Fibroblast of skin of scalp (primary cell): ENCODE measurements at places on chromosomes 5 and 9.

DNA sequence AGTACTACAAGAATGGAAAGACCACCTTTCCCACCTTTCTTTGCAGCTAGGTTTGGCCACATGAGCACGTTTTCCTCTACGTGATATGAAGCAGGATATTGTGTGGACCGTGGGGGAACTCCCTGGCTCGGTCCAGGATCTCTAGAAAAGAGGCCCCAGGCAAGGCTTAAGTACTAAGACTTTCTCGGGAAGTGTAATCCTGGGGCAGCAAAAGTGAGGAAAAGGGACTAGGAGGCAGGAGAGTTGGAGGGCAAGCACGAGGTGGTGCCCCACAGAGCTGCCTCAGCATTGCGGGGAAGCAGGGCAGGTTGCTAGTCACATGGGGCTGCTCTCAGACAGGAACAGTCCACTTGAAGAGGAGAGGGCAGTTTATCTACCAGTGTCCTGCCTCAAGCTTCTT is 235.1 kb downstream of the GADD45G start:
- no peak for DNase-seq

DNA sequence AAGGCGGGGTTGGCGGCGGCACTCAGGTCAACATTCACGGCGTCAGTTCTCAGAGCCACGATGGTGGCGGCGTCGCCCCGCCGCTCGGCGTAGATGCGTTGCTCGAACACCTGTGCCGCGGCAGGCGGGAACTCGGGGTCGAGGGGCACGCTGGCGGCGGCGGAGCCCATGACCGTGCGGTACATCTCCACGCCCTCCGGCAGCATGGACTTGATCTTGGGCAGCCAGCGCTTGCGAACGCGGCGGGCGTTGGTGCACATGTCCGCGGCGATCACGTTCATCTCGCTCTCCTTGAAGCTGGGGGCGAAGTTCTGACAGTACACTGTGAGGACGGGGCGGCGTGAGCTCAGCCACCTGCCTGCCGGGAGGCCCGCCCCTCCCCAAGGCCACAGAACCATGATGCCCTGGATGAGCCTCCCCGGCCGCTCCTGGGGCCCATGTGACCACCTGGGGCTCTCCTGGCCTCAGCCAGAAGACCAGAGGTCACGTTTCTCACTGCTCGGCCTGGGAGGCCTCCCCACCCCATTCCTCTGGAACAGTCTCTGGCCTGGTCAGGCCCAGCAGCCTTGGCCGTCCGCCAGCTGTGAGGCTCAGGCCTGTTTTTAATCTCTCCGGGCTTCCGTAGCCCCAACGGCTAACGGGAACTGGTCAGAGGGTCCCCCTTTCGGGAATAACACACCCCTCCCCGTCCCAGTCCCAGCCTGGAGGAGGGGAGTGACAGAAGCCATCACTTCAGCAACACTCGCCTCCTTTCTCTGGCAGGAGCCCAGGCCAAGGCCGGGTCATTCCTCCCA is 50.7 kb upstream of the UBAC1 start:
- DNase-seq, result peak; percentile 33

DNA sequence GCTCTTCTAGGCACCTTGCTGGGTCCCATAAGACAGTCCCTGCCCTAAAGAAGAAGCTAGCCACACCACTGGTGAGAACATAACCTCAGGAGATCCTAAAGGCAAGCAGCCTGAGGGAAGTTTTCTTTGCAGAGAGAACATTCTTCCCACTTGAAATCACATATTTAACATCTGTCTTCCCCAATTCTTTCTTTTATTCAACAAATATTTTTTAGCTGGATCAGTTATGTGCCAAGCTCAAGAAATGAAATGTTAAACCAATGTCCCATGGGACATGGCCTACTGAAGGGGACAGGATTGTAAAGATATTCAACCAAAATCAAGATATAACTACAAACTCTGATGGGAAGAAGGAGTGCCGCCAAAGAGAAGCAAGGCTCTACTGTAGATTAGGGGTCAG is 36.5 kb downstream of the FOXI1 start:
- peak; percentile 51 for DNase-seq

DNA sequence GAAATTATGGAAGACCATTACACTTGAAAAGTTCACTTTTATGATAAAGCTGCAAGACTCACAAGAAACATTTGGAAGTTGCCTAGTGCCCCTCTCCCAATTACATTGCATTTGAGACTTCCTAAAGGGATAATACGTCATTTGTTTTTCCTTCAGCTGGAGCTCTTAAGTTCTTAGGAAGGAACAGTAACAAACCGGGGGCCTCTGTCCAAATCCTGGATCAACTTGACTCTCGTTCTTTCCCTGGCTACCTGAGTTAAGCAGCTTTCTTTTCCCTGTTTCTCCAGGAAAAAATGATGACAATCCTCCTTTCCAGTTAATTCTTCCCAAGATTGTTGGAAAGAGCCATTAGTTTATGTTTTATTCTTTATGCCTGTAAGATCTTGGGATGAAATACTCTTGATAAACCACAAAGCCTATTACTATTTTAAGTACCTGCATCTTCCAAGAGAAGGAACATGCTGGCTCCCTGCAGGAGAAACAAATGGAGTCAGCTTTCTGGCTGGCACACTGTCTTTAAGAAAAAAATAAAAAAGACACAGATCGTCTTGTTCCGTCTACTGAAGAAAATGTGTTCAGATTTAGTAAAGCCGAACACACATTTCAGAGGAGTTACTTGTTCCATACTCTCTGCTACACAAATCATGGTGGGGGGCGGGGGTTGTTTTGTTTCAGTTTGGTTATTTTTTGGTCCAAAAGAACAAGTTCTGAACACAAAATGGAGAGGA is 297.9 kb downstream of the EFNA5 start:
- DNase-seq, result no peak

- DNase-seq, result no peak
Measured at GRCh38 chr9:13190040-13190439, 89.5 kb downstream of the MPDZ start.

GRCh38 chr5:123474228-123474627 is 37.7 kb upstream of the CSNK1G3 start:
- DNase-seq, result peak; percentile 9
